ENCODE measurements at places on chromosomes 11 and 22. TPM values are rescaled to one million over a fixed set of nuclear protein-coding genes. Genes with fewer than 3 reads are reported as not detected.

SLC5A4 gene
- 2.0 TPM for total RNA-seq

ANO5 gene
- 4.2 TPM for total RNA-seq

VPS37C gene
- 31.8 TPM for total RNA-seq

GPHA2 gene
- not detected for total RNA-seq

MRGPRX4 gene
- total RNA-seq = not detected

OR2AT4 gene
- not detected for total RNA-seq

PHLDA2 gene
- total RNA-seq = 19.7 TPM

GP1BB gene
- total RNA-seq = 1.9 TPM

CELSR1 gene
- 49.9 TPM for total RNA-seq
